ENCODE measurements at places on chromosomes 12 and 14.

- no peak for DNase-seq
Measured at GRCh38 chr14:95113476-95113875, 43.9 kb downstream of the DICER1 start.

- DNase-seq, result no peak
Measured at GRCh38 chr14:101070540-101071492, 167.3 kb upstream of the RTL1 start.

DNA sequence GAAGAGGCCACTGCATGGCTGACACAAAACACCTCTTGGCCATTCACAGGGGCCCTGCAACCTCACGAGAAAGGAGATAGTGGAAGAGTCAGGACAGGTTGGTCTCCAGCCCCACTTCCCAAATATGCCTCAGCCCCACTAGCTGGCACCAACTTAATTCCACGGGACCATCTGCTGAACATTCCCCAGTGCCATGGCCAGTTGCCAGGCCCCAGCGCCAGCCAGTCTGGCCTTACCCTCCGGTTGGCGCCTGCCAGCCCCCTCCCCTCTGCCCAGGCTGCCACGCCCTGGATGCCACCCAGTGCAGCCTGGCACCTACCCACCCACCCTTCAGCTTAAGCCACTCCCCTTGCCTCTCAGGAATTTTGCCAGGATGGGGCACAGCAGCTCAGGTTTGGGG is 21.2 kb upstream of the HSPB8 start:
- no peak for DNase-seq

DNA sequence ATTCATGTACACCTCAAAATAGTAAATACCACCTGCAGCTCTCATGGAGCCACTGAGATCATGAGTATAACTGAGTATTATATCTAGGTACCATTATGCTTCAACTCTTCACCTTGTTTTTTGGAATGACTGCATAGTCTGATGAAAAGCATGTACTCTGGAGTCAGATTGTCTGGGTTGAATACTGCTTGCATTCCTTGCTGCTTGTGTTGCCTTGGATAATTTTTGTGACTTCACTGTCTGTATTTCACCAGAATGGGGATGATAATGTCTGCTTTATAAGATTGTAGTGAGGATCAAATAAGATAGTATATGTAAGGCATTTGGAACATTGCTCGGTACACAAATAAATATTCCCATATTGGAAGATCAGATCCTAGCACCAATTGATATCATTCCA is 54.2 kb downstream of the SUSD6 start:
- DNase-seq, result no peak

DNA sequence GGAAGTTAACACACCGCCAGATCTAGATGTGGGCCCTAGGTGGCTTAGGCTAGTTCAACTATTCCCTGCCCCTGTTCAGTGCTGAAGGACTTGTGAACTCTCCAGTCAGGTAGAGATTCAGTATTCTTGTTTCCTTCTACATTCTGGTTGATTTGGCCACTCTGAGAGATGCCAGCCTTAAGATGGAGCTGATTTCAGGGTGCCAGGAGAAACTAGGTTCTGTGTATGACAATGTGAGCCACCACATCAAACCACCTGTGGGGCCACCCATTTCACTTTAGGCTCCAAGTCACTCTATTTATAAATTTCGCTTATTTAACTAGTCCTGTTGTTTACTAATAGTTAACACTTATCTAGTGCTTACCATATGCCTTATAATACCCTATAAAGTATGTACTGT is 26.0 kb downstream of the FRMD6 start:
- DNase-seq, result no peak

GRCh38 chr14:88194531-88194930 is 128.5 kb downstream of the KCNK10 start:
- no peak for DNase-seq

DNA sequence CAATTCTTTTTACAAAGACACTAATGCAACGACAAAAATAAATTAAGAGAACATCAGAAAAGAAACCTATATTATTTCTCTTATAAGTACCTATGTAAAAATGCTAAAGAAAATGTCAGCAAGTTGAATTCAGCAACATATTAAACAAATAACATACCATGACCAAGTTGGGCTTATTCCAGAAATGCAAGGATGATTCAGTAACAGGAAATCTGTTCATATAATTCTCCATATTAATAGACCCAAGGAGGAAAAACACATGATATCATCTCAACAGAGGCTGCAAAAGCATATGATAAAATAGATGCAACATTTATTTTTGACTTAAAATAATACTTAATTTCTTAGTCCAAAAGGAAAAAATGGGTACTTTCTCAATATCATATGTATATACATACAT is 25.1 kb upstream of the GPHB5 start:
- no peak for DNase-seq

DNA sequence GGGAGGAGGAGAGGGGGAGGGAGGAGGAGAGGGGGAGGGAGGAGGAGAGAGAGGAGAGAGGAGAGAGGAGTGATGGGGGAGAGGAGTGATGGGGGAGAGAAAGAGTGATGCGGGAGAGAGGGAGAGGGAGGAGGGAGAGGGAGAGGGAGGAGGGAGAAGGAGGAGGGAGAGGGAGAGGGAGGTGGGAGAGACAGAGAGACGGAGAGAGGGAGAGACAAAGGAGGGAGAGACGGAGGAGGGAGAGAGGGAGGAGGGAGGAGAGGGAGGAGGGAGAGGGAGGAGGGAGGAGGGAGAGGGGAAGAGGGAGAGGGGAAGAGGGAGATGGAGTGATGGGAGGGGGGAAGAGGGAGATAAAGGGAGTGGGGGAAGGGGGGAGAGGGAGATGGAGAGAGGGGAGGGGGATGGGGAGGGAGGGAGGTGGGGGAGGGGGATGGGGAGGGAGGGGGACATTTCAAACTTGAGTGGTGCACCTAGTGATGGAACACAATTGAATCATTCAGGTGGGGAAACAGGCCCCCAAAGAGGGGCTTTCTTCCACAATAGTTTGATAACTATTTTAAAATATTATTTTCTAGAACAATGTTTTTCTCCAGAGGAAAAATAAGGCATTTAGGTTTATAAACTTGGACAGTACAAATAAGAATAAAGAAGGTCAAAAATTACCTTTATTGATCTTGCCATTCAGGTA is 46.8 kb upstream of the RBM19 start:
- no peak for DNase-seq

- DNase-seq, result no peak
Measured at GRCh38 chr12:79262938-79263337, 398.4 kb downstream of the SYT1 start.

DNA sequence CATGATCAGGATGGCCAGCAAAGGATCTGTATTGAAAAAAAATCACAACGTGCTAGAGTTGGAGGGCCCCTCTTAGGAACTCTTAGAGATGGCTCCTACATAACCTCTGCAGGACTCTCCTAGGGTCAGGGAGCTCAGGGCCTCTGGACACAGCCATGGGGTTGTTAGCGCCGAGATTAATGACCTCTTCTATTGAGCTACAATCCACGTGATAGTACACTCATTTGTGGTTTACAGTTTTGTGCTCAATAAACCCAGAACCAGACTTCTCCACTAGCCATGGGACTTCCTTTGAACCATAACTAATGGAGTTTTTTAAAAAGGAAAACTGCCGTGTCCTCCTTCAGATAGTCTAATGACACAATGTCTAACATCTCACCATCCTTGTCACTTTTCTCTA is 29.6 kb upstream of the HDAC7 start:
- no peak for DNase-seq

DNA sequence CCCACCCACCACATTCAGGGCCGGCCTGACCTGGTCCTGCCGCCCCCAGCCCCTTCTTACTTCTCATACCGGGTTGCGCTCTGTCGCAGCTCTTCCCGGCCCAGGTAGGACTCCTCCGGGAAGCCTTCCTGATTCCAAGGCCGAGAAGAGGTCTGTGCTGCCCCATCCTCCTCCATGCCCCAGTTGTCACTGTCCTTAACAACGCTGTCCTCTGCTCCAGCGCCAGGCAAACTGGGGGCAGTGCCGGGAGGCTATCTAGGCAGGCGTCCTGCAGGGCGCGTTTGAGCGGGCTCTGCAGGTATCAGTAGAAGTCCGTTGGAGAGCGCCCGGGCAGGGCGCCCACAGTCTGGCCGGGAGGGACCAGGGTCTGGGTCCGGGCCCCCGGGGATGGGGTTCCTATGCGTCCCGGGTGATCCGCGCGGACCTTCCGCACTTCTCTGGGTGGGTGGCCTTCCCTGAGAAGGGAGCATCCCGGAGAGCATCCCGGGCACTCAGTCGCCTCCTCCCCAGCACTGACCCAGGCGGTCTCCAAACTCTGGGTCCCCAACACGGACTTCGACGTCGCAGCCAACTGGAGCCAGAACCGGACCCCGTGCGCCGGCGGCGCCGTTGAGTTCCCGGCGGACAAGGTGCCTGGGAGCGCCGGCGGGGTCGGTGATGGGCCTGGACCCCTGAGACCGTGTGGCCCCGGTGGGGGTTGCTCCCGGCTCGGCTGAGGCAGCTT is 900 bp downstream of the AMN start:
- DNase-seq, result no peak

DNA sequence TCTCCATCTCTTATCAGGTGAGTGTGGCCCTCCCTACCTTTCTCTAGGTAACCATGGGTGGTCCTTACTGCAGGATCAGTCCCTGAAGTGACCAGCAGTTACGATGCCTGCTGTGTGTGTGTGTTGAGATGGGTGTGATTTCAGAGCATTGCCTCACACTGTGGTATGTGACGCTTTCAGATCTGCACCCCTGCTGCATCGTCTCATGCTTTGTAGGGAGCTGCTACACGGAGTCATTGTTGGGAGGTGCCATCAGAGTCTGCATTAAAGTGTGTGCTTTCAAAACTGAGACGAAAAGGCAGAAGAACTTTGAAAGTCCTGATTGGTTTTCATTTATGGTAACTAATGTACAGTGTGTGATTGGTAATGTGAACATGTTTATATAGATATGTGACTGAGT is 150.5 kb downstream of the PELI2 start:
- no peak for DNase-seq

DNA sequence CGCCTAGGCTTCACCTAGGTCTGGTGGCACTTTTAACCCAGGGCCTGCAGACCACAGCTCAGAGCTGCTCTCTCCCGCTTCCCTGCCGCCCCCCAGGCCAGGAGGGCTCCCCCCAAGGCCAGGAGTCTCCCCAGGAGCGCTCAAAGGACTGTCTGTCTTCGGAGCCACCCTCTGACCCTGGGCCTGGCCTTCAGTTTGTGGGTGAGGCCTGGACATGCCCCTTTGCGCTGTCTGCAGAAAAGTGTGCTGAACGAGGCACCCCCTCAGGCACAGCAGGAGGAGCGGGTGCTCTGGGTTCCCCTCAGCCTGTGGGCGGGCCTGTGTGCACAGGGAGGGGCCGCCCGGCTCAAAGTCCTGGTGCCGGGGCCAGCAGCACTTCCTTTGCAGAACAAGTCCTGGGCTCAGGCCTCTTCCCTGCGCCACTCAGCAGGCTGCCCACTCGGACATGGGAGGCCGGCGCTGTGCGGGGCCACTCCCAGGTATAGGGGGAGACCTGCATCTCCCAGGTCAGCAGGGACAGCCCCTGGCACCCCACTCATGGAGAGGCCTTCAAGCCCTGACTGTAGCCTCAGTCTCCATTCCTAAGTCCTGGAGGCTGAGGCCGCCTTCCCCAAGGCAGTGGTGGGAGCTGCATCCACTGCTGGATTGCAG is 14.3 kb downstream of the DEGS2 start:
- DNase-seq, result no peak

DNA sequence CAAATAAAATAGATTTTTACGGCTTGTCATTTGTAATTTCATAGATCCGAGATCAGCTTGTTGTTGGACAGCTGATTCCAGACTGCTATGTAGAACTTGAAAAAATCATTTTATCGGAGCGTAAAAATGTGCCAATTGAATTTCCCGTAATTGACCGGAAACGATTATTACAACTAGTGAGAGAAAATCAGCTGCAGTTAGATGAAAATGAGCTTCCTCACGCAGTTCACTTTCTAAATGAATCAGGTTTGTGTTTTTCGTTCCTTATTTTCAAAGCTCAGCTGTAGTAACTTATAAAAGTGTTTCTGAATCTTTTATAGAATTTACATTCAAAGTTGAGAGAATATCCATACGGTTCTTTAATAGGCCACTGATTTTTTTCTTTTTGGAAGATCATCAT is 89.1 kb downstream of the LRRK2 start:
- DNase-seq, result no peak

DNA sequence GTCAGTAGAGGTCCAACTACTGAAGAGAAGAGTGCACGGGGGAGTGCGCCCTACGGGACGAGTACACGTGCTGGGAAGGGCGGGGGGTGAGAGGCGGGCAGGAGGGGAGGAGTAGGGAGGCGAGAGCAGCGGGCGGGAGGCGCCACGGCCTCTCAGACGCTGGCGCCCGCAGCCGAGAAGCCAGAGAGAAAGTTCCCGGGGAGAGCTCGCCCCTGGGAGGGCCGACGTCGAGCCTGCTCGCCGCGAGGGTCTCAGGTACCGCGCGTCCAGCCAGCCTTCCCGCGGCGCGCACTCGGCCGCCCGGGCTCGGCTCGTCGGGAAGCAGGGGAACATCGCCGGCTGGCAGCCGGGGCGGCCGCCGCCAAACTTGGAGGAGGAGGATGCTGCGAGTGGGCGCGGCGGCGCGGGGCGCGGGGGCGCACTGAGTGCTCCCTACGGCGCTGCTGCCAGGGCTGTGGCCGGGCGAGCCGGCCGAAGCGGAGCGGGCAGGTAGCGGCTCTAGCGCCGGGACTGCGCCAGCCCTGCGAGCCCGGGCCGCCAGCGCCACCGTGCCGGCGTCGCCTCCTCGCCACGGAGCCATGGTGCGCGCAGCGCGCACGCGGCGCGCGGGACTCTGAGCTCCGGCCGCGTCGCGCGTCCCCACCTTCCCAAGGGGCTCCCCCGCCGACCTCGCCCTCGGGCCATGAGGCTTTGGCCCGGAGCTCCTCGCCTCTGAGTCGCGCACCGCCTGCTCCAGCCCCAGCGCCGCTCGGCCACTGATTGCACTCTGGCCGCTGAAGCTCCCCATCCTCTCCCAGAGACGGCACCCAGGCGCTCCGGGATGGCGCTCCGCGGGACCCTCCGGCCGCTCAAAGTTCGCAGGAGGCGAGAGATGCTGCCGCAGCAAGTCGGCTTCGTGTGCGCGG is at the start of gene SLC24A4:
SLC24A4 (plus strand) TSS at position 155 of the 905 bp plus-strand sequence; CDS start at position 821, 666 bp downstream.
- DNase-seq, result peak; percentile 29

- DNase-seq, result peak; percentile 68
Measured at GRCh38 chr12:111396726-111397445, 8.8 kb upstream of the SH2B3 start.

DNA sequence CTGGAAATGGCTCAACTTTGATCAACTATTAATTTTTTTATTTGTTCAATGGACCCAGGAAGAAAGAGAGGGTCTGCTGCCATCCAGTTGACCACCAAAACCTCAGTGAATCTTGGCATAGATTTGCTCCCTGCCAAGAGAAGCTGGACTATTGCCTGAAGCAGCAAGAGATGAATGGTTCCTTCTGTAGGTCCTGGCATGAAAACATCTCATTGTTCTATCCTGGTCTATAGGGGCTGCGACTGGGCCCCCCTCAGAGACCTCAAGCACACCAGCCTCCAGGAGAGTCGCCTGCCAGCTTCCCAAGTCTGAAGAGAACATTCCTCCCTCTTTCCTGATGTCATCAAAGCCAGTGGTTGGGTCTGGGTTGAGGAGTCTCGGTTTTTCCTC is 204.9 kb downstream of the TMX1 start:
- DNase-seq, result no peak

- no peak for DNase-seq
Measured at GRCh38 chr12:62370189-62370588, 96.4 kb upstream of the MON2 start.

Measured in caudate nucleus (tissue), 63 donors.